Stimulated activated CD4-positive, alpha-beta T cell treated with anti-CD3 and anti-CD28 coated beads, Interleukin-12 subunit alpha, Interleukin-12 subunit beta, amount 100 ng/mL, for 4 hours (primary cell): ENCODE measurements at places on chromosomes 11 and 22.
A peak's percentile ranks its signal among the peaks of the same experiment; 100 is the strongest.

DNA sequence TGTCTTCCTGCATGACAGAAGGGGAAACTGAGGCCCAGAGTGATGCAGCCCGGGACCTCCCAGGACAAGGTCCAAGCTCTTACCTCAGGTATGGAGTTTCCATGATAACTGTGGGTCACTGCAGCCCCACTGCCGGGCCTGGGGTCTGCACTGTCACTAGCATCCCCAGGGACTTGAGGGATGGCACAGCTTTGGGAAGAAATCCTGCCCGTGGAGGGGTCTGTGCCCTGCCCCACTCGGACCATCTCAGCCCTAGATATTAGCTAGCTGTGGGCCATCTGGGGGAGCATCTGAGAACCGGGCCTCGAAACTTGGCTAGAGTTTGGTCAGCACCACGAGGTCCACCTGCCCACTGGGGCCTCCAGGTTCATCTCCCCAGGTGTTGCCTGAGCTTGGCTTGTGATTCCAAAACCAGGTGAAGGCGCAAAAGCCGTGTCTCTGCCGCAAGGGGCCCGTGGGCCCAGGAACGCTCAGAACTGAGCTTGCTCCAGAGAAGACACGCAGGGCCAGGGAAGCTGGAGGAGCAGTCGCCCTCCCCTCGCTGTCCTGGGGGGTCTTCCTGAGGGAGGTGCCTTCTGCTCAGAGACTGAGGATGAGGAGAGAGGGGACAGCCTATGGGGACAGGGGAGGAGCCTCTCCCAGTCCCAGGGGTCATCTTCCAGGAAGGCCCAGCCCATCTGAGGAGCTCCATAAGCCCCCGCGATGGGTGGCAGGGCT lies 4.8 kb downstream of the LINC01488 start:
- DNase-seq: no peak

GRCh38 chr11:78223320-78223954 lies 34.7 kb downstream of the USP35 start:
- no peak for DNase-seq

GRCh38 chr22:36588285-36588684 lies 59.3 kb upstream of the EIF3D start:
- DNase-seq: no peak

DNA sequence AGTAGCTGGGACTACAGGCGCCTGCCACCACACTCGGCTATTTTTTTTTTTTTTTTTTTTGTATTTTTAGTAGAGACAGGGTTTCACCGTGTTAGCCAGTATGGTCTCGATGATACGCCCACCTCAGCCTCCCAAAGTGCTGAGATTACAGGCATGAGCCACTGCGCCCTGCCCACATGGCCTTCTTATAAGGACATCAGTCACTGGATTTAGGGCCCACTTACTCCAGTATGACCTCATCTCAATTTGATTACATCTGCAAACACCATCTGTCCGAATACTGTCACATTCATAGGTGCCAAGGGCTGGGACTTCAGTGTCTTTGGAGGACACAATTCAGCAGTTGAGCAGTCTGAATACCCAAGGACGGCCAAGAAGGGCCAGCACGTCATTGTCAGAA lies 8.2 kb upstream of the PRR5 start:
- no peak for DNase-seq

DNA sequence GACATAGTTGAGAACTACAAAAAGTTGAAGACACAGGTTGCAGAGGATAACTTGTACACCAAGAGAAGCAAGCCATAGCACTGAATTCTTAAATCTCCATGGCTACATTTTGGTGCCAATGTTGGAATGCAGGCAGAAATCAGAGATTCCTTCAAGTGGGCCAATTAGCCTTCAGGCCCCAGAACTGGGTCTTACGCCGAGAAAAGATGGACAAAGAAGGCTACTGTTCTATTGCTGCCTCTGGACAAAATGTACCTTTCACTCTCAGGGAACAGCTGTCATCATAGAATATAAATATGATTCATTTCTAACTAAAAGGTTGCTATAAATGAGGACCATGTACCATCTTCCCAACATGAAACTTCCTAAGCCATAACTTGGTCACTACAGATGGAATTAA lies 13.7 kb downstream of the TMEM216 start:
- no peak for DNase-seq

DNA sequence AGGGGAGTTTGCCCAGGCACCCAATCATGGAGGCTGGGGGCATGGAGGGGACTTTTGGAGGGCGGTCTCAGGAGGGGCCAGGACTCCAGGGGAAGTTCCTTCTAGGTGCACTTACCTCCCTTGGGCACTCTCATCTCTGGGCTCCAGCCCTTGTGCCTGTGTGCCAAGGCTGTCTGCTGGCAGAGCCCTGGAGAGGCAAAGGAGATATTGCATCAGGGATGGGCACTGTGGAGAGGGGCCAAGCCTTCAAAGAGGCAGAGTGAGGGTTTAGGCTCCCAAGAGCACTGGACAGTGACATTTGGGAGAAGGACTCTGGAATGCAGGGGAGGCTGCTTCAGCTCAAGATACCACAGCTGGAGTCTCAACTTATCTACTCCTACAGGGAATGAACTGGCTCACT lies 32.2 kb upstream of the TFIP11 start:
- DNase-seq: no peak

GRCh38 chr11:66489636-66490035 lies 9.4 kb downstream of the DPP3 start:
- no peak for DNase-seq

GRCh38 chr11:118282606-118283005 lies 18.5 kb upstream of the MPZL2 start:
- DNase-seq: no peak

DNA sequence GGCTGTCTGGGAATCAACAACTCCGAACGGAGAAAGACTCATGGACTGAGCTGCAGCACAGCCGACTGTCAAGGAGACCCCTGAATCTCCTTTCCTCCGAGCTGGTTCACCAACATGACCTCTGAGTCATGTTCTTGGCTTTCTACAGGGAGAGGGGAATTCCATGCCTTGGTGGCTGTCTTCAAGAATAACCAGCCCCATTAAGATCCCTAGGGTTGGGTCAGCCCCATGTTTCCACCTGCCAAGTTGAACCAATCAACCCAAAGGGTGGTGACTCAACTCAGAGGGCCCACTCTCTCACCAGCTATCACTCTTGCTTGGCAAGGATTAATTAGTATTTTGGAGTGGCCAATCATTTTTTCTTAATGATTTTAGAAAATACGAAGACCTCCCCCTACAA lies 28.3 kb upstream of the IGSF22 start:
- no peak for DNase-seq

DNA sequence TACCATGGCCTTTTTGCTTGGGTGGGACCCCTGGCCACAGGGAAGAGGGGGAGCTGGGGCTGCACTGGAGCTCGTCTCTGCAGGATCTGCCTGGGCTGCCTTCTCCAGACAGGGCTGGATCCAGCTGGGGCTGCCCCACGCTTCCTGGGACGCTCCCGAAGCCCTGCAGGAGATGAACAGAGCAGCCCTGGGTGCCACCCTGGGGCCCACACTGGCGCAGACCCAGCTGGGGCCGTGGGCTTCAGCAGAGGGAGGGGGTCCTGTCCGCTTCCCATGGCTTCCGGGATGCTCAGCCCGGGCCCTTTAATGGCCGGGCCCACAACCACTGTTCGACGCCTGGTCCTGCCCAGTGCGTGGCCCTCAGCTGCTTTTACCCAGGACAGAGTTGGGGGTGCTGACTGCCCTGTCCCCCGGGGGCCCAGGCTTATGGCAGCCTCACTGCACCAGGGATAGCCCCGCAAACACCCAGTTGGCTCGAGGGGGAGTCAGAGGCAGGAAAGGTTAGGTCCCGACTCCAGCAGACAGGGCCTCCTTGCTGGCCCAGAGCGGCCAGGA lies 12.0 kb downstream of the TSPO start:
- DNase-seq: no peak

- no peak for DNase-seq
These were observed 782.5 kb downstream of the ETS1 start for GRCh38 chr11:127804747-127805400.

- DNase-seq: no peak
These were observed 585 bp downstream of the CYB5R3 start for GRCh38 chr22:42648368-42649245.

GRCh38 chr11:130555251-130555841 lies 106.9 kb downstream of the ADAMTS15 start:
- no peak for DNase-seq

DNA sequence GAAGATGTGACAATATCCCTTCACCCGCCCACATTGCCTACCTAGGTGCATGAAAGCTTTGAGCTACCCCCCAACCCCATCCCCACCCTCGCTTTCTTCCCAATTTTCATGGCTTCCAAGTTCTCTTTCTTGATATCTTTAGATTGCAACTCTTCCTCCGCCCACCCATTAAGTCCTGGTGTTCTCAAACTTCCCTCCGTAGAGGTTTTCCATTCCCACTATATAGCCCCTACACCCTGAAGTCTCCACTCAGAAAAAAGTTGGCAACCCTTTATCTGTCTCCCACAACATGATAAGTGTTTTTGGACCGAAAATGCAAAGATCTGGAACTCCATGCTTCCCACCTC lies 572 bp downstream of the ZNF70 start:
- DNase-seq: no peak

GRCh38 chr11:19853920-19854319 lies 141.3 kb downstream of the NAV2 start:
- no peak for DNase-seq

DNA sequence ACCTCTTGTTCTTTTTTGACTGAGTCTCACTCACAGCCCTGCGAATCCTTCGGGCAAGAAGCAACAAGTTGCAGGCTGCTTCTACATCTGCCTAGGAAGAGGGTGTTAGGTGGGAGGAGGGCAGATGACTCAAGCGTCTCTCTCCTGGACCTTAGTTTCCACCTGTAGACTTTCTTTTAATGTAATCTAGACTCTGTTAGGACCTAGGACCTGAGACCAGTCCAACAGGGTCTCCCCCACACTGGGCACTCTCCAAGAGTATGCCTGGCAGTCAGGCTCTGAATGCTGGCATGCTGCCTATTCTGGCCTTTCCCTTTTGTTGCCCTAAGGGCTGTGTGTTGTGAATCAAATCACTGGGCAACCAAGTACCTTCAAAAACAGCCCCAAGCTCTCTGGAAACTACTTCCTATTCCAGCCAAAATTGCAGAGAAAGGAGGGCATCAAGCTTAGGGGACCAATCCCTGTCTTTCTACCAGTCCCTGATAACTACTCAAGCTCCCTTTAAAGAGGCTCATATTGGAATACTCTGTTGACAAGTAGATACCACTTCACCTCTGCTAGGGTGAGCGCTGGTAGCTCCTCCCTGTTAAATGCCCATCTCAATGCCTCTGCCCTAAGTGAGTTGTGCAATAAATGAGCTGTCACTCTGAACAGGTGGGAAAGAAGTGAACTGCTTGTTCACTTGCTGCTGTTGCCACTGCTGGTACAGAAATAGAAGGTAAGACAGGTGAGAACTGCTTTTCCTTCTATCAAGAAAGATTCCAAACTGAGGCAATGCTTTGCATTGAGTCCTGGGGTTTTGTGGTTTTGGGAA lies at the start of gene BBOX1:
BBOX1 (plus strand) TSS at position 514 of the 814 bp plus-strand sequence. CDS start 14,616 bp downstream, outside the sequence.
- DNase-seq: no peak

DNA sequence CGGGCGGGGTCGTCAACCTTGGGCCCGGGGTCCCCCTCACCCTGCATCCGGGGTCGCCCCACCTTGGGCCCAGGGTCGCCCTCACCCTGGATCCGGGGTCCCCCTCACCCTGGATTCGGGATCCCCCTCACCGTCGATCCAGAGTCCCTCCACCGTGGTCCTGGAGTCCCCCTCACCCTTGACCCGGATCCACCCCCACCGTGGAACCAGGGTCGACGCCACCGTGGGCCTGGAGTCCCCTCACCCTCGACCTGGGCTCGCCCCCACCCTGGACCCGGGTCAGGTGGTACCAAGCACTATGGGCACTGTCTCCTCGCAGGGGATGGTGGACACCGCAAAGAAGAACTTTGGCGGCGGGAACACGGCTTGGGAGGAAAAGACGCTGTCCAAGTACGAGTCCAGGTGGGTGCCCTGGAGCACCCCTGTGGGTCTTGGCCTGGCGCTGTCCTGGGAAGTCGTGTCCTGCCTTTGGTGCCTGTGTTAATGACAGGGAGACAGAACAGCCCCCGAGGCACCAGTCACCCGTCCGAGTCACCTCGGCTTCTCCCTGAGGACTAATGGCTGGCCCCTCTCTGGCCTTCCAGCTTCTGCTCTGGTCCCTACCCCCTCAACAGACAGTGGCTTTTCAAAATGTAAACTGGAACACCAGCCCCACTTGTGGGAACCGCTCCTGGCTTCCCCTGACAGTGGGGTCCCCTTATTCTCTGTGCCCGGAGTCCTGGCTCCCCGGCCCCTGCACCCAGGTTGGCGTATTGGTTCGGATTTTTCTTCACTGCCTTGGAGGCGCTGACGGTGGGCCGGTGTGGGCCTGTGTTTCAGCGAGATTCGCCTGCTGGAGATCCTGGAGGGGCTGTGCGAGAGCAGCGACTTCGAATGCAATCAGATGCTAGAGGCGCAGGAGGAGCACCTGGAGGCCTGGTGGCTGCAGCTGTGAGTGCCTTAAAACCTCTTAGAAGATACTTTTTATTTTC lies 762 bp downstream of the CRELD2 start:
- DNase-seq: no peak

DNA sequence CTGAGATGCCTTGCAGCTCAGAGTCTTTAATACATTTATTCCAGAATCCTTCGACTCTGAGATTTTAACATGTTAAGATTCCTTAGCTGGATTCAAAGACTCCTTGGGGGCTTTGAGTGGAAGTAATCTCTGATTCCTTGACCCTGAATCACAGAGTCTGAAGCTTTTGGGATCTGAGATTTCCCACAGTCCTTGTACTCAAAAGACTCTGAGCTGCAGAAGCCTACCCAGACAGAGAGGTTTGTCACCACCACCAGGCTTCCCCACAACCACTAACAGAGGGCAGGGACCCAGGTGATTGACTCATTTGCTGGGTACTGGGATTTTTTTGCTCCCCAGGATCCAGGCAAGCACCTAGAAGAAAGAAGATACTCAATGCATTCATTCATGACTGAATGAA lies 1.4 kb upstream of the SERPINH1 start:
- DNase-seq: no peak

DNA sequence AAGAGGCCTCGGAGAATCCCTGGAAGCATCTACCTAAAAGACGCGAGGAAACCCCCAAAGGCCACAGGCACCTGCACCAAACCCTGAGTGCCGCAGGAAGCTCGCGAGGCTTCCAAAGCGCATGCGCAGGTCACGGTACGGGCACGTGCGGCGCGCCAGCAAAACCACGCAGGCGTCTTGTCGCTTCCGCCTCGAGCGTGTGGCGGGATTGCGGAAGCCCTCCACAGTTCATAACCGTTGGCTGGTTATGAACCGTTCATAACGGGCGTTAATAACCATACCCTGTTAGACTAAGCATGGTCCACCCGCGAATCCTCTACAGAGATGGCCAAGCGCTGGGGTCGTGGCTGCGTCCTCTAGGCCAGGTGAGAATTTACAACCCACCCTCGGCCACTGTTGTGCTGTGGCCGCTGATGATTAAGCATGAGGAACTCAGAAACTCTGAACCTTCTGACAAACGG lies 46.4 kb downstream of the MORC2 start:
- peak; percentile 79 for DNase-seq

DNA sequence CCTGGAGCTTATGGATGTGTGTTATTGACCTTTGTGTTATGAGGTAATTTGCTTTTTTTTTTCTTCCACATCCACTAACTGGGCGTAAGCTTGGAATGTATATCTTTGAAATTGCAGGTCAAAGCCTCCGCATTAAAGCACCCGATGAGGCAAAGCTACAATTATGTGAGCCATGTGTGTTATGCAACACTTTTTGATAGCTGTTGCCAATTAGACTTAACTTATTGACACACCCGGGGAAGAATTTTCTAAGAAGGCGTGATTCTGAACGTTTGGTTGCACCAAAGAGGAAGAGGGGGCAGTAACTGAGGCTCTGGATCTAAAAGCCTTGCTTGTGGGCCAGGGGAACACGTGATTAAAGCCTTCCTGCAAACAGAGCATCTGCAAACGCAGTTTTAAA lies 610 bp upstream of the TEX12 start:
- DNase-seq: no peak
